Right ventricle myocardium superior (tissue), 1 donor: ENCODE measurements at places on chromosomes 4 and X. TPM values are rescaled to one million over a fixed set of nuclear protein-coding genes. Genes with fewer than 3 reads are reported as not detected.

The SMARCA1 gene
- total RNA-seq = 27.5 TPM

The SPANXD gene
- total RNA-seq = not detected

GRCh38 chr4:78369679-78370078 lies 181.9 kb upstream of the ANXA3 start:
- no peak for DNase-seq

DNA sequence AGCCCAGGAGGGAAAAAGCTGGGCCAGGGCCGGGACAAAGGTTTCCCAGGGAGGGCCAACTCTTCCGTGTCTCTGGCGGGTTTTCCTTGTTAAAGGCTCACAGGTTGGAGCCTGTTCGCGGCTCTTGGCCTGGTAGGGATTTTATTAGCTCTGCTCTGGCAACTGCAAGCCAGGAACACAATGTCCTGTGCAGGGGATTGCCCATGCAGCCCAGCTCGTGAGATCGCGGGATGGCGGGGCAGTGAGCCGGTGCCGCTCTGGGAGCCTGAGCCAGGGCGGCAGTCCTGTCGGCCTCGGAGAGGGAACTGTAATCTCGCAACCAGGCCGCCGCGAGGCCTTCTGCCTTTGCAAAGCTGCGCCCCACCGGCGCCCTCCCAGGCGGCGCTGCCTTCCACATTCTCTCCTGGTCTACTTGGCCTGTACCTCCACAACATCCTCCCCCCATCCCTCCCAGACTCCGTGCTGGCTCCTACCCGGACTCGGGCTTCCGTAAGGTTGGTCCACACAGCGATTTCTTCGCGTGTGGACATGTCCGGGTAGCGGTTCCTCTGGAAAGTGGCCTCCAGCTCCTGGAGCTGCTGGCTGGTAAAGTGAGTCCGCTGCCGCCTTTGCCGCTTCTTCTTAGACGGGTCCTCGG lies 2.1 kb downstream of the PITX2 start:
- DNase-seq = peak; percentile 37

DNA sequence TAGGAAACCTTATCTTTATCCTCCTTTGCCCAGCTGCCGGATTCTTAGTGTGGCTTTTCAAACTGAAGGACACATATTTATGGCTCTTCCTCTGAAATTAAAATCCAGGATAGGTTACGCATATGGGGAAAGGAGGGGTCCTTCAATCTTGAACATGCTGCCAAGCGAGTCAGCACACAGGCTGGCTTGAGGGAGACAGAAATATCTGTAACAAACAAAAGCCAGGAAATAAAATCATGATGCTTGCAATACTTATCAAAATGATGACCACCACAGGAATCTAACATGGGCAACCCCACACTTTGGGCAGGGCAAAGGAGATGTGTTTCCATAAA lies 196.4 kb upstream of the LDB2 start:
- no peak for DNase-seq

- no peak for DNase-seq
These were observed 19.0 kb downstream of the MAB21L2 start for GRCh38 chr4:150600812-150601445.

GRCh38 chrX:113059714-113060113 lies 219.1 kb upstream of the AMOT start:
- DNase-seq = peak; percentile 33

DNA sequence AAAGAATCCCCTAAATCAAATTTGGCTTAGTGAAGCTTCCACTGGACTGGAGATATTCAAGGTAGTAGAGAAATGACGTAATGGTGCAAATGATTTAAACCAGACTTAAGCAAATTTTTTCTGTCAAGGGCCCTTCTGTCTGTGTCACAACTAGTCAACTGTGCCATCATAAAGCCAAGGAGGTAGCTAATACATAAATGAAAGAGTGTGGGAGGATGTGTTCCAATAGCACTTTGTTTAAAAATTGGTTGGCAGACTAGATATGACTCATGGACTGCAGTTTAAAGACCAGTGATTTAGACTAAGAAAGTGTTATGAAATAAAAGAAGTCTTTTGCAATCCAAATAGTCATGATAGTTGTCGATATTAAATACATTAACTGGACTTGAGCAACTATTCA lies 24.3 kb upstream of the TEX13C start:
- no peak for DNase-seq

DNA sequence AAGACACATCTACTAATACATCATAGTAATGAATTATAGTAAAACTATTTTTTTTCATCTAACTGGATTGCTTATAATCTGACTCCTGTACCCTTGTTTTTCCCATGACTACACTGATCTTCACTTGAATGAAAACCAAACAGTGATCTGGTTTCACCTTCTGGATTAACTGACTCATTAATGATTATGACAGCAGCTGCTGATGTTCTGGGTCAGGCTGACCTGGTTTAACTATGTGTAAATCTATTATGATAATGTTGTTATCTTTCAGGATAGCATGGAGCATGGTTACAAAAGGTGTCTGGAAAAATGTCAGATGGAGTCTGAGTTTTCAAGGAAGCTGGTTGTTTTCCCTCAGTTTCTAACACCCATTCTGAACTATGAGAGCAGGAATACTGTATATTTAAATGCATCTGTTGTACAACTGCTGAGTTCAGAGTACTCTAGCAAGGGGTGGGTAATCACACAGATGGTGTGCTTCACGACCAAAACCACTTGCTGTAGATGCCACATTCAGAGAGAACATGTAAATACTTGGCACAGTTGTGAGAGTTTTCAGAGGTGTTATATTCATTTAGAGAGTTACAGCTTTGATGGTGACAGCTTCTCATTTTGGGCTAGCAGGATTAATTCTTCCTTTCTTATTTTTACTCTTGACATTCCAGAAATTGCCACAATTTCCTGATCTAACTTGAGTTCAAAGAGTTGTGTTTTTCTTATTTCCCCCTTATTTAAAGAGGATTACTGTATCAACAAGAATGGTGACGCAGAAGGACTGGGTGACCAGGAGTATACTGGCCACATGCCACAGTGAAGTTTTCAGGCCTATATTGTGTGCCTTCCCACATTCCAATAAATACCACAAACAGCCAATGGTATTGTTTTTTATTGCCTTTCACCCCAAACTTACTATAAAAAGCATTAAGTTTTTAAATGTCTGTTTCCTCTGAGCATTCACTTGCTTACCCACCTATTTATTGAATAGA lies 249.7 kb upstream of the TET2 start:
- no peak for DNase-seq

DNA sequence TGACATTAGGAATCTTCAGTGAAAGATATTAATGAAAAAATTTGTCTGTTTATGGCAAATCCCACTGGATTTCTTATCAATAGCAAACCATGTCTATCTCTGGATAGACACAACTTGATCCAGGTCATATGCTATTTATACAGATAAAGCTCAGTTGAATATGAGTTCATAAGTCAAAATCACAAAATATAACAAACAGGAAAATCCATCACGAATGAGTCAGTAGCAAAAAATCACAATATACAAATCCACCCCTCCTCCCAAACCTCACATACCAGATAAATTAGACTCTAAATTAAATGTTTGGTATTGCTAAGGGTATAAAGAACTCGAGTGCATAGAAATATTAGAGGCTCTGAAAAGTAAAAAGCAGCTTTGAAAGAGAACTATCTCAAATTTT lies 420.5 kb downstream of the TLL1 start:
- no peak for DNase-seq

- DNase-seq = no peak
These were observed 7.5 kb downstream of the CCDC120 start for GRCh38 chrX:49066278-49066677.
